ENCODE measurements at places on chromosomes 3 and 15.

DNA sequence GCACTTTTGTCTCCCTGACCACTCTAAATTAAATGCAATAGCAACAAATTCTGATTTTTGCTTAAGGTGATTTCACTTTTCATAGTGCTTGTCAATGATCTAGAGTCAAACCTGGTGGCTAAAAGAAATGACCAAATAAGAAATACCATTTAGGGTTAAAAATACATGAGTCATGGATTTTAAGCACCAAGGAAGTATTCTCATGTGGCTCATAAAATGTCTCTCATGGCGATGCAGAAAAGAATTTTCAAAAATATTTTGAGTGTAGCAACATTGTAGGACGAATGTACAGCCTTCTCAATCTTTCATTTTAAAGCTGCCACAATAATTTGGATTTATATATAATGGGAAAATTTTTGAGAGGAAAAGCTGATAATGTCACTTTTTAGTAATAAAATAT, 193.6 kb downstream of the EPHA3 start:
- no peak for DNase-seq

DNA sequence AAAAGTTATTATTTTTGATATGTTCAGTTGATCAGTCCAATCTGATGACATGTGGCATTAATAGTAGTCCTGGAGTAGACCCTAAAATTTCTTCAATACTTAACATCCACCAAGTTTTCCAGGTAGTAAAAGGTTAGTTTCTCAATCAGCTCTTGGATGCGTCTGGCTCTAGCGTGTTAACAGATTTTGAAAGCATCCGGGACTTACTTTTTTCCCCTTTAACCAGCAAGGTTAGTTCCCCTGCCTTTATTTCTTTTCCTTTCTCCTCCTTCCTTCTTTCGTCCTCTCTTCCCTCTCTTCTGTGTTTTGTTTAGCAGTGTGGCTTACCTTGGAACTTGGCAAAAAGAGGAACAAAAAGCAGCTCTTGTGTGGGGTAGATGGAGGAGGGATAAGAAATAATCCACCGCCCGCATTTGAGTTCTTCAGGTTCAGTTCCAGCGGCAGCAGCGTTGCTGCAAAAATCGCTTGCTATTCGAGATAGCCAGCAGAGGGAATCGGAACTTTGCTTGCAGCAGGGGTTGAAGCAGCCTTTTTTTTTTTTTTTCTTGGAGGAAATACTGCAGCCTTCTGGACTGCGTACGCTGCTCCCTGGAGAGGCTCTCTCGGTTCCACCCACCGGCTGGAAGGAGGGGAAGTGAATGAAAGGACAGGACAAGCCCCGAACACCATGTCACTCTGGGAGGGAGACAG, at the start of gene RBMS3:
RBMS3 (plus strand) TSS at position 668 of the 690 bp plus-strand sequence.
- no peak for DNase-seq

DNA sequence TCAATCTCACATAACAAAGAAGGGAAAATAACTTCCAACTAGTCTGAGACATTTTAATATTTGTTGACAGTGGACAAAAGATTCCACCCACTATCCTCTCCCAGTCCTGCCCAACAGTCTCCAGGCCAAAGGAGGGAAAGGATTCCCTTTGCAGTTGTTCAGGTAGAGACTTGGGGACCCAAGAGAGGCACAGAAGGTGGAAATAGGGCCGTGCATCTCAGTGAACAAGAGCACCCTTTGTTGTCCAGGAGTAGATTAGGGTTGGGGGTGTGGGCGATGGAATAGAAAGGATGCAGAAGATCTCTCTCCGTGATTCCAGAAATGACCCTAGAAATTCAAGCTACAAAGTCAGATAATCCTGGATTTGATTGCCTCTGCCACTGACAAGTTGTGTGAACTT, 44.8 kb upstream of the TRA2B start:
- DNase-seq, result no peak

DNA sequence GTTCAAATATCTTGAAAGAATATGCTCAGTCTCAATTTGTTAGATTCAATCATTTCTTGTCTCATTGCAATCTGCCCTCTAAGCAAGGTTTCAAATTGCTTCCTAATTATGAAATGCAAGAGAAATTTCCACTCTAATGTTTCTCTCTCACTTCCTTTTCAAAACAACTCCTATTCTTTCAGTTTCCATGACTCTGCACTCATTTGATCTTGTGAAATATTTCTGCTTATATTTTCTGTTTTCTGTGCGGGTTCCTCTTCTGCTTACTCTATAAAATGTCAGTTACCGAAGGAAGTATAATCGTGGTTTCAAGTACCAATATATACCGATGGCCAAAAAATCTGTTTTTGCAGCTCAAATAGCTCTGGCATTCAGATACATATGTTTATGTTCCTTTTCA, 521.9 kb upstream of the NAALADL2 start:
- no peak for DNase-seq

- DNase-seq, result no peak
Measured at GRCh38 chr3:55708242-55708641, 221.1 kb upstream of the WNT5A start.

GRCh38 chr3:170044795-170045244, 7.0 kb downstream of the GPR160 start:
- no peak for DNase-seq

- DNase-seq, result no peak
Measured at GRCh38 chr3:15330031-15330596, 2.3 kb downstream of the SH3BP5 start.

GRCh38 chr3:182514236-182514964, 278.9 kb upstream of the ATP11B start:
- no peak for DNase-seq

GRCh38 chr3:107824822-107825371, 265.9 kb downstream of the CD47 start:
- DNase-seq, result no peak

Measured in T-helper 17 cell (primary cell).